Left lobe of liver (tissue), 2 donors: ENCODE measurements at places on chromosomes 2 and 18.

DNA sequence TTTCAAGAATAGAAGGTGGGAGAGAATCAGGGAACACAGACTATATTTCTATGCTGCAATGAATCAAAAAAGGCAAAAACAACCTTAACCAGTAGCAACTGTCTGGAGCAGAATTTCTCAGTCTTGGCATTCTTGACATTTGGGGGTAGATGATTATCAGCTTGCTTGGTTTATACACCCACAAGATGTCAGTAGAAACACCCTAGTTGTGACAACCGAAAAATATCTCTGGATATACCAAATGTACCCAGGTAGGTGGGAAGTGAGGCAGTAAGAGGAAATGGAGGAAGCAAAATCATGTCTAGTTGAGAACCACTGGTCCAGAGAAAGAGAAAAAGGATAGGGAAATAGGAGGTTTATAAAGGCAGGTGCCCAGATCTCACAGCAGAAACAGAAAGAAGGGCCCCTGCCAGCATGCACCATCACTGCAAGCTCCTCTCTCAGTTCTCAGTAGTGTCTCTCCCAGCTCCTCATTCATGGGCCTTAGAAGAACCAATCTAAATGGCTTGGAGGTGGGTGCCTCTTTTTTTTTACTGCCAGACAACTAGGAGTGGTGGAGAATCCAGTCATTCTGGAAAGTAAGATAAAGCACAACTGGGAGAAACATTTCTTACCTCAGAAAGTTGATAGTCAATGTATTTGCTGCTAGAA is 50.4 kb downstream of the MBD2 start:
- no peak for DNase-seq

DNA sequence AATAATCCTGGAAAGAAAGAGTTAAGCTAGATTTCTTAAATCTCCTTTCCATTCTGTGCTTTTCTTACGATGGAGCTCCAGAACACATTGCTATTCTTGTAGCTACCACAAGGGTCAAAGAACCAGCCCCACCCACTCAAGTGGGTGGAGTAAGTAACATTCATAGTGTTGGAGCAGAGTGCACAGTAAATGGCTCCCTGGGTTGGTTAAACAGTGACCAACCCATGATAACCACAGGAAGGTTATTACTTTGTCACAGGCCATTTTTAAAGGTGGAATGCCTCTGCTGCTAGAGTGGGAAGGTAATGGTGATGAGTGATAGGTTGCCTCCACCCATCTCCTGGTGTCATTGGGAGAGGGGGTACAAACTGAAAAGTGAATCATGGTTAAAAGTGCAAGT is 13.9 kb downstream of the ARPC2 start:
- no peak for DNase-seq

DNA sequence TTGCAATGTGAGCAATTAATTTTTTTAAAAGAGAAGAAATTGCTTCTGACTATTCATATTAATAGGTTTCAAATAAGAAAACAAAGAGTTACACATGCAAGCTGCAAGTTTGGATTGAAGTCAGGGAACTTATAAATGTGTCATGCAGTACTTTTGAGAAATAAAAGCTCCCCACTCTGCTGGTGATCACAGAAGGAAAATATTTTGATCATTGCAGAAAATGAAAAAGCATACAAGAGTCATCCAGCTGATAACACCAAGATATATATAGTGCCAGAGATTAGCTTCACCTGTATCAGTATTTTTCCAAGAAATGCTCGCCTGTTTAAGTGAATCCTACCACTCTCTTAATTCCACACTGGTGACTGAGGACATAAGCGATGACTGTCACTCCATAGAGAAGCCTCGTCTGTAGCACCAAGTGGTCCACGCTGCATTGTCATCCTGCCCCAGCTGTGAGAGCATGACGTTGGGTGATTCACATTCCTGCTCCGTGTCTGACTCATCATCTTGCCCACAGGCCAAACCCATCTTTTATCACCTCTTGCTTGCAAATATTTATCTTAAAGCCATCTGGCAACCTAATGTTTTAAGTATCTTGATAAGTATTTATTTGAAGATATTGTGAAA is 178.0 kb downstream of the ASXL3 start:
- DNase-seq, result no peak

- DNase-seq, result no peak
Observed at GRCh38 chr18:35186291-35187034, 54.4 kb upstream of the ZNF397 start.

DNA sequence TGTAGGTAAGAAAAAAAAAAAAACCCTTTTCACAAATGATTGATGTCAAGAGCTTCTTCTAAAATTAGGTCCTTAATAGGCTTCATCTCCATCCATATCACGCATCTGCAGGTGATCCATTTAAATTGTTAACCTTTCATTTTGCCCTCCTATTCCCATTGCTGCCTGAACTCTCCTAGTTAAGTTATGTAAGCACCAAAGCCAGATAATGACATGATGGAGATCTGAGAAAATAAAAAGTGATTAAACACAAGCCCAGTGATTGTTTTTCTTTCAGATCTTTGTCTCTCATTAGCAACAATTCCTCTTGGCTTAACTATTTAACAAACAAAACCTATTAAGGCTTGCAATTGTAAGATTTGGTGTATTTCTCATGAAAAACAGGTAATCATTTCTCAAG is 20.0 kb downstream of the LANCL1 start:
- no peak for DNase-seq

DNA sequence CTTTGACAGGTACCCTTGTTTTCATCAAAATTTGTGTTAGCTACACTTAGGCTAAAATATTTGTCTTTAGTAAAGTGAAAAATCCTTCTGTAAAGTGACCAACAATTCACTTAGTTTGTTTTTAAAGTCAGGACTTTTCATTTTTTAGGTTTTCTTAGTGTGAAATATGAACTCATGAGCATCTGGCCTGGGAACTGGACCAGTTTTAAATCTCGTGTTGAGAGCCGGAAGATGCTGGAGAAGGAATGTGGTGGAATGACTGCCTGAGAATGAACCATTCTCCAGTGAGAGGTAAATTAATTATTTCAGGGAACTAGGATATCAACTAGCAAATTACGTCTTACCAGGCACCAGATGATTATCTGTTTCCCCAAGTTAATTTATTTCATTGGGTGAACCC is 305.7 kb downstream of the AGPS start:
- no peak for DNase-seq

GRCh38 chr2:176293334-176293733 is 24.1 kb downstream of the MTX2 start:
- no peak for DNase-seq
